ENCODE measurements at places on chromosomes 6 and 20.

GRCh38 chr6:143528164-143528811 lies 16.8 kb upstream of the FUCA2 start:
- peak; percentile 84 for DNase-seq

GRCh38 chr6:144216668-144217218 lies 66.4 kb downstream of the STX11 start:
- no peak for DNase-seq

GRCh38 chr6:142345261-142345660 lies 43.5 kb downstream of the ADGRG6 start:
- no peak for DNase-seq

DNA sequence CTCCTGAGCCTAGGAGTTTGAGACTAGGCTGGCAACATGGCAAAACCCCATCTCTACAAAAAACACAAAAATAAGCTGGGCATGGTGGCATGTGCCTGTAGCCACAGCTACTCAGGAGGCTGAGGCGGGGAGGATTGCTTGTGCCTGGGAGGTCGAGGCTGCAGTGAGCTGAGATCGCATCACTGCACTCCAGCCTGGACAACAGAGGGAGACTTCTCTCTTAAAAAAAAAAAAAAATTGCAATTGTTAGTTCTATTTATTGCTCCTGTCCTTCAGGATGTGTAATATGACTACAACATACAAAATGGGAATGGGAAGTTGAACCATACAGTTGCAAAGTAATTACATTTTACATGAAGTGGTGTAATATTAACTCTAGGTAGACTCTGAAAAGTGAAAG lies 8.1 kb upstream of the AARS2 start:
- no peak for DNase-seq

GRCh38 chr20:15288106-15288505 lies 950.7 kb upstream of the FLRT3 start:
- no peak for DNase-seq

GRCh38 chr6:136646377-136646776 lies 96.2 kb upstream of the MAP7 start:
- DNase-seq: no peak

DNA sequence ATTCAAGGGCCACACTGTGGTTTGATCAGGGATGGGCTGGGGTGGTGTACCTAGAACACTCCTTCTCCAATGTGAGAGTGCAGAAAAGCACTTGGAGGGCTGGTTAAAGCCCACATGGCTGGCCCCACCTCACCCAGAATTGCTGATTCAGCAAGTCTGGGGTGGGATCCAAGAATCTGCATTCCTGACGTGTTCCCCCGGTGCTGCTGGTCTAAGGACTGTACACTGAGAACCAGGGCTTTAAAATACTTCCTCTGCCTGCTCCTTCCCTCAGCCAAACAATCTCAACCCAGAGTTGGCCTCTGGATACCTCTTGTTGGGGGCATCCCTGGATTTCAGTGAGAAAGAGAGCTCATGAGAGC lies 13.4 kb upstream of the OCSTAMP start:
- DNase-seq: no peak

- DNase-seq: no peak
Observed at GRCh38 chr6:15313367-15313766, 67.5 kb downstream of the JARID2 start.

GRCh38 chr6:14974792-14975470 lies 270.9 kb upstream of the JARID2 start:
- no peak for DNase-seq

DNA sequence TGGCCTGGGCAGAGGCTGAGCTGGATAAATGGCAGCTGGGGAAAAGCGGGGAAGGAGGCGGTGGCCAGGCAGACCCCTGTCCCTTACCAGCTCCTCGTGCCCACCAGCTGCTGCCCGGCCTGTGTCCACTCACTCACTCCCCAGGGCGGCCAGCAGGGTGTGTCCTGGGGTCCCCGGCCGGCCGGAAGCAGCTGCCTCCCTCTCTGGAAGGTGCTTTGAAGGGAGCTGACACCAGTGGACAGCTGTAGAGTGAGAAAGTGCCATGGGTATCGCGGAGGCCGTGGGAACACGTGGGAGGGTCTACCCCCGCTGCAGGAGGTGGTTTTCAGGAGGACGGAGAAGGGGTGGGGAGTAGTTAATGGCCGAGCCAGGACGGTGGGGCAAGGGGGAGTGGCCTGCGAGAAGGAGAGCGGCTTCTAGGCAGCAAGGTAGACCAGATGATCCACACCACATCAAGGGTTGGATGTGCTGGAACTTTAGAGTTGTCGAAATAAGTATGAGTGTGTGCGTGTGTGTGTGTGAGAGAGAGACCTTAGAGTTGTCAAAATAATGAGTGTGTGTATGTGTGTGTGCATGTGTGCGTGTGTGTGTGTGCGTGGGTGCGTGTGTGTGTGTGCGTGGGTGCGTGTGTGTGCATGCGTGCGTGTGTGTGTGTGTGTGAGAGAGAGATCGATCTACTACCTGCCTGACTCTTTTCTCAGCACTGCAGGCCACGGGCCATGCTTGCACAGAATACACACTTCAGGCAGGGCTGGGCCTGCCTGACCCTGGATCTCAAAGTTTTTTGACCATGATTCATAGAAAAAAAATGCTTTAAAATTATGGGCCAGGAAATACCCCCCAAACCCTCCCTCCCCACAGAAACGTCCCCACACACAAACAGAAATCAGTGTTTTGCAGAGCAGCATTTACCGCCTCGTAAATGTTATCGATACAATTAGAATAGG lies 43.9 kb downstream of the CDH4 start:
- DNase-seq: no peak

GRCh38 chr6:73537677-73538076 lies 16.8 kb upstream of the EEF1A1 start:
- DNase-seq: no peak

- DNase-seq: peak; percentile 100
Observed at GRCh38 chr6:108565893-108566292, 5.2 kb downstream of the FOXO3 start.

GRCh38 chr6:72367439-72367838 lies 254.4 kb upstream of the KCNQ5 start:
- no peak for DNase-seq

DNA sequence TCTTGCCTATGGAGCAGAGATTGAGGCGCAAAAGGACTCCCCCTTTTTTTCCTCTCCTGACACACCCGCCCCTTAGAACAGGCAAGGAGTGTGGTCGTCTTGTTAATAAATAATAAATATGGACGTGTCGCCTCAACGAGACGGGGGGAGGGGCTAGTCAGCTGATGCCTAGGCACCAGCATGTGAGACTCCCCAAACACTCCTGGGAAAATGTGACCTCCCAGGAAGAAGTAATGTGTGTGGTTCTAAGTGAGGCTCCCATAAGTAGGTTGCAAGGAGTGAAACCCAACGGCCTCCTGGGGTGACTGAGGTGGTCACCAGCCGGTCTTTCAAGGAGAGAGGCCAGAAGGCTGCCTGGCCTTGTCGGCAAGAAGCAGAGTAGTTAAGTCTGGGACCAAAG lies 1.1 kb upstream of the FAXC start:
- DNase-seq: no peak

DNA sequence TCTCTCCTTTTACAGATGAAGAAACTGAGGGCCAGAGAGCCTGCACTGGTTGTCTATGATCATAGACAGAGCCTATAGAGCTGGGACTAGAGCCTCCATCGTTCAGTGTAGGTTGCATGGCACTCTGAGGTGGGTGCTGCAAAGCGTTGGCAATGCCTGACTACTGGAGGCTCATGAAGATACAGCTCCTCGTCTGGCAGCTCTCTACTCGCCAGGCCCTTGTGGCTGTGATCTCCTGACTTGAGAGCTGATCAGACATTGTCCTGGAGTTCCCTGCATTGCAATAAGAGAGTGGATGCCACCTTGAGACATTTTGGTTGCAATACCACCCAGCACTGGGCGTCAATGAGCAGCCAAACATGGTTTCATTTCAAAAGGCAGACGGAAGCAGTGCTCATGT lies 270.1 kb upstream of the ARID1B start:
- no peak for DNase-seq

DNA sequence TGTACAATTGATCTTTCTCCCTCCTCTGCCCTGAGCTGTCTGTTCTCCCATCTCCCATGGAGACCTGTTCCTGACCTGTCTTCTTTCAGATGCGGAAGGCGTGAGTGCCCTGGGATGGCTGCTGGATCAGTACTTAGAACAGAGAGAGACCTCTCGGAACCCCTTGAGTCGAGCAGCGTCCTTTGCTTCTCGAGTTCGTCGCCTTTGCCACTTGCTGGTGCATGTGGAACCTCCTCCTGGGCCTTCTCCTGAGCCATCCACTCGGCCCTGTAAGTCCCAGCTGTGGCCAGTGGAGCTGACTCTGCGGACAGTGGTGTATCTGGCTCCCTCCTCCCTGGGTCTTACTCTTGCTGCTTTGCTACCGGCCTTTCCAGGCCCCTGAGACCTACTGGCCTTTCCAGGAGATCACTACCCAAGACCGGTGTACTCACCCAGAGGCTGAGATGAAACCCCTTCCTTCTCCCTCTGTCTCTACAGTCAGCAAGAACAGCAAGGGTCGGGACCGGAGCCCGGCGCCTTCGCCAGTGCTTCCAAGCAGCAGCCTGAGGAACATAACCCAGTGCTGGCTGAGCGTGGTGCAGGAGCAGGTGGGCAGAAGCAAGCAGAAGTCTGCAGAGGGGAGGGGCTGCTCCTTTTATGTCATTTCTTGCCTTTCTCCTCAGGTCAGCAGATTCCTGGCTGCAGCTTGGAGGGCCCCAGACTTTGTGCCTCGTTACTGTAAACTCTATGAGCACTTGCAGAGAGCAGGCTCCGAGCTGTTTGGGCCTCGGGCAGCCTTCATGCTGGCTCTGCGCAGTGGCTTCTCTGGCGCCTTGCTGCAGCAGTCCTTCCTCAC lies 22.5 kb downstream of the CUL9 start:
- no peak for DNase-seq

GRCh38 chr6:142671791-142672190 lies 273.2 kb downstream of the HIVEP2 start:
- no peak for DNase-seq

- no peak for DNase-seq
Observed at GRCh38 chr20:45444050-45444449, 25.5 kb upstream of the WFDC2 start.

DNA sequence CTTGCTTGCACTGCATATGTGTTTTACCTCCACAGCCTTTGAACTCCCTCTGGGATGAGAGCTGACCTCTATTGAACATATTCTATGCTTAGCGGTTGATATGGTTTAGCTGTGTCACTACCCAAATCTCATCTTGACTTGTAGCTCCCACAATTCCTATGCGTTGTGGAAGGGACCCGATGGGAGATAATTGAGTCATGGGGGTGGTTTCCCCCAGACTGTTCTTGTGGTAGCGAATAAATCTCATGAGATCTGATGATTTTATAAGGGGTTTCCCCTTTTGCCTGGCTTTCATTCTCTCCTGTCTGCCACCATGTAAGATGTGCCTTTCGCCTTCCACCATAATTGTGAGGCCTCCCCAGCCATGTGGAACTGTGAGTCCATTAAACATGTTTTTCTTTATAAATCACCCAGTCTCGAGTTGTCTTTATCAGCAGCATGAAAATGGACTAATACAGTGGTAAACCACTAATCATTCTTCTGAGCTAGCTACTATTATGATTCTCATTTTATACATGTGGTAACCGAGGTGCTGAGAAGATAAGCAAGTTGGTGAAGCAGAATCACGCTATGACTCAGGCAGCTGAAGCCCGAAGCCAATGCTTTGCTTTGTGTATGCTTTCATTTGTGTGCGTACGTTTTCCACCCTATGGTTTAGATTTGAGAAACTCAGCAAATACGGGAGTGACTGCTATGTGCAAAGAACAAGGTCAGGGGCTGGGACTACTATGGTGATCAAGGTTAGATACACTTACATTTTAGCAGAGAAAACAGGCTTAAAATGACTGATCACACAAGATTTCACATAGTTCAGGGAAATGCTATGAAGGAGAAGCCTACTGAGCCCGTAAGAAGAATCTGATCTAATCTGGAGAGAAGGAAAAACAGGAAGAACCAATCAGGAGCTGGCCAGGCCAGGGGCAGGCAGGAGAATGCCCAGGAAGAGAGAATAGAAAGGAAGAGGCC lies 363.5 kb downstream of the ESR1 start:
- no peak for DNase-seq

DNA sequence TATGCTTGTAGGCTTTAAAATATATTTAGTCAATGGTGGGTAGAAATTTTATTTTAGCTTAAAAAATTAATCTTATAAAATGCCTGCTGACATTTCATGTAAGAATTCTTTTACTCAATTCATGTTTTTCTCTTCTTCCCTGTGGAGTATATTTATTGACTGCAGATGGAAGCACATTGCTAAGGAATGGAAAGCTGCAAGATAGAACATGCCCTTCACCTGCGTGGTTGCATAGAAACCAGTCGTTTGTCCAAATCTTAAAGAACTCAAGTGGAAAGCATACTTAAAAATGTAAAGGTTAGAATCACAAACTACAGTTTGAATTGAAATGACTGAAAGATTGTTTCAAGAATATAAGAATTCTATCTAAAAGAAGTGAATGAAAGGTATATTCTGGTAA lies 30.7 kb downstream of the C6orf163 start:
- no peak for DNase-seq

DNA sequence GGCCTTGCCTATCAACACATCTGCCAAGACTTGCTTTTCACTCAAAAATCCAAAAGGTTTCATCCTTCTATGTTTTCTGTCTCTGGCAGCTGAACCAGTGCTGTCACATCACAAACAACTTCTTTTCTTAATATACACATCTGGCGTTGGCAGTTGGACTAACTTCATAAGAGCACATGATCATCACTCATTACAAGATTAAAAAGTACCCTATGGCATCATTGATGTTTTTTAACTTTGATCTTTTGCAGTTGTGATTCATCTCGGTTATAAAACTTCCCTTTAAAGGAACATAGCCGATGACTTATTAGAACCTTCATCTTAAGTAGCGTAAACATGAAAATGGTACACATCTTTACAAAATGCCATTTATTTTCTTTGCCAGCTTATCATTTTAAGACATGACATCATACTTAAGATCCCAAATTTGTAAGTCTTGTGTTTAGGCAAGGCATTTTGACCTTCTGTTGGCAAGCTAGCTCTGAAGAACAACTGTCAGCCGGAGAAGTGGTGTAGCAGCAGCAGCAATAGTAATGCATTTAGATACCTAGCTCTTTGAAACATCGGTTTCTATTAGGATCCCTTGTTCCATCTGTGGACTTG lies 64.2 kb upstream of the SUPT3H start:
- no peak for DNase-seq

- DNase-seq: peak; percentile 75
Observed at GRCh38 chr20:53934421-53935343, 135.7 kb downstream of the BCAS1 start.

GRCh38 chr6:8914700-8915099 lies 479.4 kb upstream of the SLC35B3 start:
- DNase-seq: no peak

DNA sequence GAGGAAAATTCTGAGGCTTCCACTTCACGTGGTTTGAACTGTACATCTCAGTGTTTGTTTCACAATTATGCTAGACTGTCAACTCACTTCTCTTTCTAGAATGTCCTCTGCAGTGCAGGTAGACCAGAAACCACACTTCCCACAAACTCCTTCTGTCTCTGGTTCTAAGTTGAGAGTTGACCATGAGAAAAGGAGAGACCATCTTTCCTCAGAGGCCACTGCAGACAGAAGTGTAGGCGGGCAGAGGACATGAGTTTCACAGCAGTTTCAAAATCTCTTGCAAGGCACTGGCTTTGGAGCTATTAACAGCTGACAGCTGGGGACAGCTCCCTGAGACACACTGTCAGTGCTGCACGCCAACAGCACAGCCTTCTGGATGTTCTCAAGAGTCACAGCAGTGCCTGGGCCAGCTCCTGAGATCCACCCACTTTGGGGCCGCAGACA lies 55.4 kb upstream of the MOXD1 start:
- DNase-seq: peak; percentile 47
